ENCODE measurements at places on chromosomes 3 and 15. TPM values are rescaled to one million over a fixed set of nuclear protein-coding genes. Genes with fewer than 3 reads are reported as not detected.

The PLAAT1 gene
- total RNA-seq: not detected

The SH2D7 gene
- not detected for total RNA-seq

The EPHB1 gene
- total RNA-seq: 0.08 TPM

The GANC gene
- total RNA-seq: 23.9 TPM

The GRM2 gene
- 4.1 TPM for total RNA-seq

The MITF gene
- total RNA-seq: not detected

The CATSPER2 gene
- 3.0 TPM for total RNA-seq

The CFAP161 gene
- total RNA-seq: not detected

The ADCY5 gene
- total RNA-seq: not detected

The THRB gene
- not detected for total RNA-seq

The VEPH1 gene
- not detected for total RNA-seq

The DNAH12 gene
- total RNA-seq: 0.19 TPM

The SLC28A2 gene
- not detected for total RNA-seq

The C3orf49 gene
- total RNA-seq: not detected

The KPNA1 gene
- 49.8 TPM for total RNA-seq

The ZIC1 gene
- not detected for total RNA-seq

The C2CD4A gene
- 0.34 TPM for total RNA-seq

The GNB4 gene
- 0.56 TPM for total RNA-seq

The COL6A5 gene
- not detected for total RNA-seq

The HLTF gene
- 3.3 TPM for total RNA-seq

The FAM131A gene
- 11.0 TPM for total RNA-seq

The CACNA2D2 gene
- 2.5 TPM for total RNA-seq

The COL8A1 gene
- not detected for total RNA-seq

The CFAP44 gene
- 10.0 TPM for total RNA-seq

The CPNE9 gene
- total RNA-seq: 0.33 TPM

The ALPK3 gene
- 0.14 TPM for total RNA-seq

The ARHGAP11A gene
- 5.8 TPM for total RNA-seq

The CCDC191 gene
- 3.7 TPM for total RNA-seq

The LMOD3 gene
- total RNA-seq: not detected
